ENCODE measurements at places on chromosomes 2 and 18.

DNA sequence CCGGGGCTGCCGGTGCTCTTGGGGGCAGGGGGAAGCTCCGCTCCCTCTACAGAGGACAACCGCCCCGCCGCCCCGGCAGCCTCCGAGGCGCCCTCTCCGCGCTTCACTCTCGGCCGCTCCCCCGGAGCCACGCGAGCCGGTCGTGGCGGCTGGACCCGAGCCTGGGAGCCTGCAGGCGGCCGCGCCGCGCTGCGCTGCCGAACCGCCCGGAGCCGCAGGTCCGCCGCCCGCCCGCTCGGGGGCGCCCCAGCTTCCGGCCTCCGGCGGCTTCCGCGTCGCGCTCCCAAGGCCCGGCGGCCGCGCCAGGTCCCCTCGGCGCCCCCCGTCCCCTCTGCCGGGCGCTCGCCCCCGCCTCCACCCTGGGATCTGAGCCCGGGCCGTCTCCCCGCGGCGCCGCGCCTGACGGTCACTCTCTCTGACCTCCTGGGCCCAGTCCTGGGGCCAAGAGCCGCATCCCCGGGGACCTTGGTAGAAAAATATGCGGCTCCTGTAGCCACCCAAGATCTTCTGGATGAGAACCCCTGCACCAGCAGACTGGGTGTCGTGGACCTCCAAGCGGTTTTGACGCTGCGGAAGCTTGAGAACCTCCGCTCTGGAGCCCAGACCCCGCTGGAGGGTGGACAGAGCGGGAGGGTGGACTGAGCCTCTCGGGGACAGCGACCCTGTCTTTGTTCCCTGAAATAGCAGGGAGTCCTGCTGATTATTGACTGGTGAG lies 44.3 kb downstream of the SERTAD2 start:
- peak; percentile 88 for DNase-seq

GRCh38 chr2:46134531-46135227 lies 162.5 kb upstream of the EPAS1 start:
- no peak for DNase-seq

DNA sequence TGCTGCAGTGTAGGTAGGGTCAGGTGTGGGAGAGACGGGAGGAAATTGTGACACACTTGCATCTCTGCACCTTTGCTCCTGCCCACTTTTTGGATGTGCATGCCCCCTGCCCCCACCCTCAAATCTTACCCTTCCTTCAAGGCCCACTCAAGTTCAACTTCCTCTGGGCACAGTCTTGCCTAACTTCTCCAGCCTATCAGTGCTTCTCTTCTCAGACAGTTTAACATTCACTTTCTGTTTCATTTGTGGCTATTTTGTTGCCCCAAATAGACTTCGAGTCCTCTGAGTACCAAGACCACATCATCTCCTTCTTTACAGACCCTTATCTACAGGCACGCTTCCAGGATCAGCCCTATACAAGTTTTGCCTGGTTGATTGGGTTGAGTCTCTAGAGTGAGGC lies 2.7 kb downstream of the ST8SIA5 start:
- DNase-seq, result peak; percentile 49

- DNase-seq, result no peak
Observed at GRCh38 chr2:224083638-224084037, 44.6 kb upstream of the SERPINE2 start.

DNA sequence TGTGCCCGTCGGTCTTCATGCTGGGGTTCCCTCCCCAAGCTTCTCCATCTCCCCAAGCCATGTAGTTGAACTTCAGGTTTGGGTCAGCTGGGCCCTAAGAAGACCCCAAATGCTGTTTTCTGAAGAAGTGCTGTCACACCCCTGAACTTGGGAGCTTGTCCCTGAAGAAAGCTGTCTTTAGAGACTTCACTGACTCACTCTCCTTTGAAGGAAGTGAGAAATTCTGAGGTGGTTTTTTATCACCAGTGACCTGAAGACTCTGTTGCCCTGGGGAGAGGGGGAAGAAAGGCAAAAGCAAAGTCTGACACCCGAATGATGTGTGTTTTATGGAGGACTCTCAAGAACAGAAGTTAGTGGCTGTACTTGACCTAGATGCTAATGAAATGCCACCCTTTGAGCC lies 83.6 kb upstream of the BCL2L11 start:
- DNase-seq, result no peak

DNA sequence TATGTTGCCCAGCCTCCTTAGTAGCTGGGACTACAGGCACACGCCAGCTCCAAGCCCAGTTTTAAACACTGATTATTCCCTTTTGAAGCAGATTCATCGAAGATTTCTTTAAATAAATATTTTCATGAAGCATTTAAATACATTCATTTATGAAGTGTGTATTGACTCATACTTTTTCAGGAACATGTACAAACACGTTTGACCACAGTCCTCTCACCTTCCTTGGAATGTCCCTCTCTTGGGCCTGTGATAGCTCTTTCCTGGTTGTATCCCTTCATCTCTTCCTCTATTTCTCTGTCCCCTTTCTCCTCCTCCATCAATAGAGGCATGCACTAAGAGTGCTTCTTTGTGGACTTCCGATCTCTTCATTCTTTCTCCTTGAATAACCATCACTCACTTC lies 2.5 kb downstream of the PSTPIP2 start:
- no peak for DNase-seq

DNA sequence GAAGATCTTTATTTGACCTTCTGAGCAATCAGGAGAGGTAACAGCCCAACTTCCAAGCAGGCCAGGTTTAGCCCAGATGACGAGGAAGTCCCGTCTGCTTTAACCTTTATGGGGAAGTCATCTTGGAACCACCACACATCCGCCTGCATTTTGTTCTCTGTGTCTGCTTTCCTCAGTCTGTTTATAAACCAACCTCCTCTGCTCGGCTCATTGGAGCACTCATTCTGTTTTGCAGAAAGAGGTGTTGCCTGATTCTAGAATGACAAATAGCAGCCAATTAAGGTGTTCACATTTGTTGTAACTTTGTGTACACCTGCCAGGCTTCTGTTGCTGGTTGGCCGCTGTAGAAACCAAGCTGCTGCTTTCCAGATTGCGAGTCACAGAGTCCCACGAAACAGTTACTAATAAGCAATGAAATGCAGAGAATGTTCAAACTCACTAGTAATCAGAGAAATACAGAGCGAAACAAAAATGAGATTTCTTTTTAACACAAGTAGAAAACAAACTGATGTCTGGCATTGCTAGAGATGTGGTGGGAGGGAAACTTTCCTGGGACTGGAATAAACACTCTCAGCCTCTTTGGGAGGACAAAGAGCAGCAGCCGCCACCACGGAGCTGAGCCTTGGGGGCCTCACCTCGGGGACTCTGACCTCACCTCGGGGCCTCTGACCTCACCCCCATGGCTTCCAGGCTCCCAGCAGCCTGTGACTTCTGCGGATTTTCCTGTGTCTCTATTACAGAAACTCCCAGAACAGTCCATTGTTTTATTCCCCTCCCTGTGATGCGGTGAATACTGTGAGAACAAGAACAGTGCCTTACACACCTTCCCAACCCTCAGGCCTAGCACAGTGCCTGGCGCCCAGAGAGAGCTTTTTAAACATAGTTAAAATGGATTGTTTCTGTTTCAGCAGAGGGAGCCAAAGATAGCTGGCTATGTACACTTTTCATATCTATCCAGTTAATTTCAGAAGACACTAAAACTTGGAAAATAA lies 64.0 kb downstream of the MBP start:
- DNase-seq, result peak; percentile 65

- DNase-seq, result no peak
Observed at GRCh38 chr2:49794396-49794795, 640.1 kb upstream of the FSHR start.

DNA sequence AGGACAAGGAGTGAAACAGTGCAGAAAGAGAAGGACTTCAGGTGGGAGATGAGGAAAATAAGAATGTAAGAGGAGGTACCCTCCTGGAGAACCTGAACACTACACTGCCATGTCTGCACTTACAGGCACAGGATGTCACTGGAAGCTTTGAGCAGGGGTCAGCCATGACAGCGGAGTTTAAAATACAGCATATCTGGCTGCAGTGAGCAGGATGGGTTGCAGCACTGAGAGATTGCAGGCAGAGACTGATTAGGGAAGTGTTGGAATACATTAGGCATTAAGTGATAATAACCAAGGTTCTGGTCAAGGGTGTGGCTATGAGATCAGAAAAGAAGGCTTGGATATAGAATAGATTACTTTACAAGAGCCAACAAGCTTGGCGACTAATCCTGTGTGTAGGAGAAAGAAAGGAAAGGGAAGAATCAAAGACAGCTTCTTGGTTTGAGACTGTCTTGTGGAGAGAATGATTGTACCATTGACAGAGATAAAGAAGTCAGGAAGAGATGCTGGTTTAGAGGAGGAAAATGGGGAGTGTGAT lies 171.1 kb upstream of the RBMS1 start:
- DNase-seq, result peak; percentile 20

DNA sequence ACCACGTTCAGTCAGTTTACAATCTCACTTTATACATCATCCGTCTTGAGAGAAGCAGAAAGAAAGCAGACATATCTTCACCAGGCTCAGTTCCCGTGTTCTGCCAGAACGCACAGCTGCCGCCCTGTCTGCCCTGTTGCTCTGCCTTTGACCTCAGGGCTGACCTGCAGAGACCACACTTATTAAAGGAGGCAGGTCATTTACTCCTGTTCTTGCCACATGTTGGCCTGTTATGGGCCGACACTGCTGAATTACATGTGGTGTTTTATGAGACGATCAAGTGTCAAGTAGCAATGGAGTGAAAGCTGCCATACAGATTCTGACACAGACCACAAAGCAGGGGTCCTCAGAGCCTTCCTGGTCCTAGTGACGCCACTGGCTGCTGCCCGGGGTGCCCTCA lies 232.2 kb downstream of the TTC32 start:
- no peak for DNase-seq

DNA sequence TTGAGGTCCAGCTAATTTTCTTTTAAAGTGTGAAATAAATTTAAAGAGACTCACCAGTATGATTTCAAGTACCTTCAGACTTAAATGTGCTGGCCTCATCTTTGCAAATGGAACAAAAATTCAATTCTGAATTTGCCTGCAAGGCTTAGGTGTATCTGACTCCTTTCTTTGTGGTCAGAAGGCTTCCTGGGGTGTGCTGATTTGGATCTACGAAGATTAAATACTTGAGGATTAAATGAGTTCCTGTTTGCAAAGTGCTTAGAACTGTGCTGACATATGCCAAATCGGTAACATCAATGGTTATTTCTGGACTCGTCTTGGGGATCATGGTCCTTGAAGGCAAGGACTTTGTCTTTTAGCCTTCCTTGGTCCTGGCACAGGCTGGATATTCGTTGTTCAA lies 9.7 kb downstream of the KLHL29 start:
- no peak for DNase-seq

DNA sequence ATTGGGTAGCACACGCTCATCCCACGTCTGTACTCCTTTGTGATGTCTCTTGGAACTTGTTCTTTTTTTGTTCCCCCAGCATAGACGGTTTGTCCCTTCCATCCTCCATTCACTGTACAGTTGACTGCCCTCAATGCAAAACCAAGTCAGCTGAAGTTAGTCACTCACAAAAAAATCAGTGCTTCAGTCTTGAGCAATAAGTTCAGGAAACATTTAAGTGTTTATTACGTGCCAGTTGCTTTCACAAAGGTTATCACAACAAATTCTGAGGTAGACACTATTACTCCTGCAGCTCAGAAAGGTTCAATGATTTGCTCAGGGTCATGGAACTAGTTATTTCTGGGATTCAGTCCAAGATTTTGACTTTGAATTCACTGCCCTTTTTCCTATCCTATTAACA lies 102.2 kb downstream of the PDE1A start:
- DNase-seq, result no peak

DNA sequence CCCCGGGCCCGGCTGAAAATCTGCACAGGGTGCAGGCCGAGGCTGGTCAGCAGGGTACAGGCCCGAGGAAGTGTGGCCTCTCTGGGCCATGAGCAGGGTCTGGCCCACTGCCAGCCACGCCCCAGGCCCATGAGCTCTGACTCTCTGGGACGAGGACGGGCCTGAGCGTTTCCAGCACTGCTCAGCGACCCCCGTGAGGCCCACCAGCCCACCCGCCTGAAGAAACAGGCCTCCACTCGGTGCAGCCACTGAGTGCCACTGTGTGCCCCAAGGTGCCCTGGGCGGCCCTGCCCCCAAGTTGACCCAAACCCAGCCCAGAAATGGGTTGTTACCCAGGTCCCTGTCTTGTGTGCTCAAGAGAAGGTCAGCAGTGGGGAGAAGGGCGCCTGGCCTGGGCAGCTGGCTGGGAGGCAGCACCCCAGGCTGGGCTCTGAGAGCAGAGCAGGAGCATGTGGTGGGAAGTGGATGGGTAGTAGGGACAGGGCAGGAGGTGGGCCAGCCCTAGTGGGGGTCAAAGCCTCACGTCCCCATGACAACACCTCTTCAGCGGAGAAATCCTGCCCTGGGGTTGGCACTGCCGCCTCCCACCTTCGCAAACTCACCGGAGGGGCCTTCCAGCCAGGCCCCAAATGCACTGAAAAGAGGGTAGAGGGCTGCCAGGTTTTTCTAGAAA lies 2.1 kb upstream of the SNED1 start:
- DNase-seq, result no peak

DNA sequence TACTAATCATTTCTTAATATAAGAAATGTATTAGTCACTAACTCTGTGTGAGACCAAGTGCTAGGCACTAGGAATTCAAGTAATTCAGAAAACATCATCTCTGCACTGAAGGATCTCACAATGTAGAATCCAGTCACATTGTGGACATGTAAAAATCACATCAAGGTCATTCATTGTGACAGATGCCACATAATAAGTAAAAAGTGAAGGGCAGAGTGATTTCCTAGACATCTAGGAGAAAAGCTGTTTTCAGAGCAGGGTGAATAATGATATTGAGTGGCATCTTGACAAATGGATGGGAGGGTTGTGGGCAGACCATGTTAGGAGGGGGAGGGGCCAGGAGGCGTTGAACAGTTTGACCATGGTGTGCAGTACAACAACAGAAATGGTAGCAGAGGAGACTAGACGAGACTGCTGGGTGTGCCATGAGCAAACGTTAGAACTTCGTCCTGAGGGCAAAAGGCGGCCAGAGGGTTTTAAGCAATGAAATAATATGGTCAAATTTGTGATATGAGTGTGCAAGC lies 93.8 kb downstream of the DTNA start:
- no peak for DNase-seq

GRCh38 chr2:30412047-30412683 lies 34.9 kb upstream of the LCLAT1 start:
- no peak for DNase-seq

- no peak for DNase-seq
Observed at GRCh38 chr18:62001396-62001795, 108.6 kb upstream of the RNF152 start.

DNA sequence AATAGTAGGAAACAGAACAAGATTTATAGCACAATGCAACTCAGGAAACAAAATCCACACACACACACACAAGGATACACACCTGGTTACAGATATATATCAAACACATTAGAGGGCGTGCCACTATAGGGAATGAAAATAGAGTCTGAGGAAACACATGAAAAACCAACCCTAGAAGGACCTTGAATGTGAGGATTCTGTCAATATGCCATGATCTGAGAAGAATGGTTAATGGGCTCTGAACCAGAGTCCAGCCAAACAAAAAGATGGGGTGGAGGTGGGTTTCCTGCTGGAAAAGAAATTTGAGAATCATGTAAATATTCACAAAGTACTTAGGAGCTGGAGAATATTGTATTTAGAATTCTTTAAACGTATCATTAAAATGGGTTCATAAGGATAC lies 7.8 kb upstream of the TMEM37 start:
- no peak for DNase-seq

GRCh38 chr18:31162825-31163435 lies at the start of gene DSC1:
DSC1 (minus strand) TSS chr18:31162856; CDS start chr18:31162594, 262 bp downstream.
- DNase-seq, result peak; percentile 2

GRCh38 chr2:234468503-234468902 lies 28.4 kb downstream of the ARL4C start:
- no peak for DNase-seq

All from hematopoietic multipotent progenitor cell treated with erythropoietin and hydrocortisone succinate and interleukin-3 and kit ligand, for 4 days (in vitro differentiated cells).